Activated CD4-positive, alpha-beta memory T cell treated with anti-CD3 and anti-CD28 coated beads, Interleukin-2, amount 10 ng/mL, durations not matched to agents 7 days and 5 days (primary cell): ENCODE measurements at places on chromosomes 5 and 9. TPM values are rescaled to one million over a fixed set of nuclear protein-coding genes. Genes with fewer than 3 reads are reported as not detected.
A peak's percentile ranks its signal among the peaks of the same experiment; 100 is the strongest.

DNA sequence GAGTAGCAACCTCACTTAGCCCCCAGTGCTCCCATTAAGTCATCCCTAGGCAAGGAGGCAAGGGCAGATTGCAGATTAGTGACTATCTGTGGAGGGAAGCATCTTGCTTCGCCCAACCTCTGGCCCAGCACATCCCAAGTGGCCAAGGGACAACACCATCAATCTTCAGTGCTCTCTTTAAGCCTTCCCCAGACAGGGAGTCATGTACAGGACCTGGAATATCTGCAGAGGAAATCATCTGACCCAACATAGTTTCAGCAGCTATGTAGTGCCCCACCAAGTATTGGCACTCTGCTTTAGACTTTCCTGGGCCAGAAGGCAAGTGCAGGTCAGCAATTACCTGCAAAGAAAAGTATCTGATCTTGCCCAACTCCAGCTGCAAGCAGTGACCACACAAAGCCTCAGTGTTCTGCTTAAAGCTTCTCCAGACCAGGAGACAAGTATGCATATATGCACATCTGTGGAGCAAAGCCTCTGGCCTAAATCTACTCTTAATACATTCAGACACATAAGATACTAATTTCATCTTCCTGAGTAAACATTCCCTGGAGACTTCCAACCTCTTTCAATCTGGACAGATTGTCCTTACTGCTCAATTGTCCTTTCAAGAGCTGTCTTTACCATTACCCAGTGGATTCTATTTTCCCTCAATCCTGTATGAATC lies 224.8 kb upstream of the VLDLR start:
- H3K27me3 ChIP-seq = peaks cover 2% of the 10 kb centered on the region
- no peaks in the 10 kb centered on the region for H3K36me3 ChIP-seq
- no peaks in the 10 kb centered on the region for H3K4me1 ChIP-seq
- DNase-seq = no peak
- no peak overlapping the region for H3K4me3 ChIP-seq
- no peak overlapping the region for H3K27ac ChIP-seq

CDH9 gene
- not detected for total RNA-seq

- no peaks in the 10 kb centered on the region for H3K36me3 ChIP-seq
- peaks cover 23% of the 10 kb centered on the region for H3K4me1 ChIP-seq
- no peak overlapping the region for H3K27ac ChIP-seq
- no peaks in the 10 kb centered on the region for H3K27me3 ChIP-seq
- DNase-seq = peak; percentile 66
Observed at GRCh38 chr9:137411645-137412380, 11.1 kb downstream of the EXD3 start.

GRCh38 chr9:138028596-138028995 lies 151.0 kb downstream of the CACNA1B start:
- DNase-seq = no peak
- H3K4me1 ChIP-seq = no peaks in the 10 kb centered on the region
- peaks cover 44% of the 10 kb centered on the region for H3K27me3 ChIP-seq

SLC36A3 gene
- total RNA-seq = not detected

DNA sequence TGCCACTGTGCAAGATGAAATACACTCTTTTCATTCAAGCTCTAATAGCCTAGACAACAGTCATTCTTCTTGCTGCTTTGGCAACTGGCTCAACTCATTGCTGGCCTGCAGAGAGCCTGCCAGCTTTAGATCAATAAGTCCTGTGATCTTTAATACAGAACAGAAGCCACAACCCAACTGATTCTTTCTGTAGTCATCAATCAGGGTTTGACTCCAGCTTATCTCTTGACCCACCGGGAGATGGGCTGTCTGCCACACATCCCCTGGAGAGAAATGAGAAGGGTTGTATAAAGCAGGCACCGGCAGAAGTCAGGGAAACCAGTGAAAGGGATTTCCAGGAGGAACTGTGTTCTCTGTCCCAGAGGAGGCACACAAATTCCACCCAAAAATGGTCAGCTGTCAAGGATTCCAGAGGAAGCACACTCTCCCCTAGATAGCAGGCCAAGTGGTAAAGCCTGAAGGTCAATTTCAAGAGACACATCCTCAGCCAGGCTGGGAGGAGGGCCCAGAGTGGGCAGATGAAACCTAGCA lies 24.5 kb downstream of the LHFPL2 start:
- no peak overlapping the region for H3K4me3 ChIP-seq
- peaks cover 5% of the 10 kb centered on the region for H3K27me3 ChIP-seq
- H3K36me3 ChIP-seq = no peaks in the 10 kb centered on the region

PCDHGA4 gene
- 0.08 TPM for total RNA-seq

DNA sequence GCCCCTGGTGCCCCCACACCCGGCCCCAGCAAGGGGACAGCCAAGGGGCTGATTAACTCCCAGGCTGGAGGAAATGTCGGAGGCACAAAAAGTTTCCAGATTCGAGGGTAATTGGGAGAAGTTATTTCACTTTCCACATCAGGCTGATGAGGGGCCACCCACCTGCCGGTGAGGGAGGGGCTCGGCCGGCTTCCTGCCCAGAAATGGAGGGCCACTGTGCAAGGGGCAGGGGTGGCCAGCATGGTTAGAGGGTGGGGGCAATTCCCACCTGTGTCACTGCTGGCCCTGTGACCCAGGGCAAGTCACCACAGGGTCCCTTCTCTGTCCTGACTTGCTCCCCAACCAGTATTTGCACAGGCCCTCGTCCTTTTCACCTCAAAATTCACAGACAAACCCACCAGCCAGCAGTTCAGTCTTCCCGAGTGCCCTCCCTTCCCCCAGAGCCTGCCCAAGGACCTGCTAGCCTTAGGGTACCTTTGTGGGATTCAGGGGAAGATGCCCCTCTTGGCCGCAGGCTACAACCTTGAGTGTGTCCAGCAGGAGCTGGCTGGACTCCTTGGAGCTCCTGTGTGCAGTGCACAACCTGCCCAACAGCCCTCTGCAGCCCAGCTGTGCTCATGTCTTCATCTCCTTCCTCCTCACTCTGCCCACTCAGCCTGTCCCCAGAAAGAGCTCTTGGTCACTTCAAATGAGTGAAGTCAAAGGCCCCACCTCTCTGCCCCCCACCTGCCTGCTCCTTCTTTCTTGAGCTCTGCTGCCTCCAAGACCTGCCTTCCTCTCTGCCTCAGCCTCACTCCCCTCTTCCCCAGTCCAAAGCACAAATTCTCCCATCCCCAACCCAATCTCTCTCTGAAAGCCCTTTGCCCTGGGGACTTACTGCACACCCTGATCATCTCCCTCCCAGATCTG lies 130.5 kb downstream of the BARX1 start:
- DNase-seq = peak; percentile 11
- peaks cover 23% of the 10 kb centered on the region for H3K27me3 ChIP-seq

NR6A1 gene
- total RNA-seq = 0.76 TPM

VCAN gene
- total RNA-seq = 0.20 TPM

DNA sequence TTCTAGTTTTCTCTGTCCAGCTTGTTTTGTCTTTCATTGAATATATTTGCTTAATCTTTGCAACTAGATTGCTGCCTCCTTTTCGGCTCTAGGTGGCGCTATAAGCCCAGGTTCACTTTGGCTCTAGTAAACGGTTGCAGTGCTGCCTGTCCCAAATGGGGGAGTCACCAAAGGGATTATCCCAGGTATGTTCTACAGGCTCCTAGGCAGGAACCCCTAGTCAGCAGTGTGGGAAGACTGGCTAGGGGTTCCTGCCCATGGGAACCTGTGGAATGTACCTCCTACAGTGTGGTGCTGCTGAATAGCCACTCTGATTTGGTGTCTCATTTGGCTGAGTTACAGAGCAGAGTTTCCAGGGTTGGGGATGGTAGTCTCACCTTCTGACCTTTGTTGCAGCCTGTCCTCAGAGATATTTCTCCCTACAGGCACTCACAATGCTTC lies 85.2 kb downstream of the ARSB start:
- DNase-seq = peak; percentile 51
- H3K27ac ChIP-seq = no peak overlapping the region
- H3K27me3 ChIP-seq = no peaks in the 10 kb centered on the region
- H3K36me3 ChIP-seq = peaks cover 7% of the 10 kb centered on the region
- no peaks in the 10 kb centered on the region for H3K4me1 ChIP-seq
- H3K4me3 ChIP-seq = no peak overlapping the region

DNA sequence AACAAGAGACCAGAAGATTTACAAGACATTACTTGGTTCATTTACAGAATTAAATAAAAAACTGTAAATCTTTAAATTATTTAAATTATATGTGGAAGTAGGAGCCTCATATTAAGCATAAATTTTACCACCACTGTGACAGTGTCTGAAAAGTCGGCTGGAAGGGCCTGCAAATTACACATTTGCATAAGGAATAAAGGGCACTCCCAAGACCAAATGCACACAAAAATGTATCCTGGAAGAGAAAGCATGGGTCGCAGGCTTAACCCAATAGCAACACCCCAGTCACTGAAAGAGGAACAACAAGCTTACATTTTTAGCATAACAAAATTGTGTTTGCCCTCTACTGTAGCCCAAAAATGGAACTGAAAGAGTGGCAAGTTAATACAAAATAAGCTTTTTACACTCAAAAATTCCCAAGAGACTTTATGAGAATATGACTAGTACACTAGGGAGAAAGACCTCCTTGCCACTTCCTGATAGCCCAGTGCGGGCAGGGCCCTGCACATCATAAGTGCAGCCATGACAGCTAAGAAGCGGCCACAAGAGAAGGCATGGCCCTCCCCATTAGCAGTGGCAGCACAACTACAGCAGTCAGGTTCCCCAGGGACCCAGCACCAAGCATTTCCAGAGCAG lies 482.0 kb downstream of the DTWD2 start:
- H3K27ac ChIP-seq = no peak overlapping the region
- H3K4me1 ChIP-seq = no peaks in the 10 kb centered on the region
- H3K4me3 ChIP-seq = no peak overlapping the region
- H3K27me3 ChIP-seq = no peaks in the 10 kb centered on the region
- no peaks in the 10 kb centered on the region for H3K36me3 ChIP-seq

DNA sequence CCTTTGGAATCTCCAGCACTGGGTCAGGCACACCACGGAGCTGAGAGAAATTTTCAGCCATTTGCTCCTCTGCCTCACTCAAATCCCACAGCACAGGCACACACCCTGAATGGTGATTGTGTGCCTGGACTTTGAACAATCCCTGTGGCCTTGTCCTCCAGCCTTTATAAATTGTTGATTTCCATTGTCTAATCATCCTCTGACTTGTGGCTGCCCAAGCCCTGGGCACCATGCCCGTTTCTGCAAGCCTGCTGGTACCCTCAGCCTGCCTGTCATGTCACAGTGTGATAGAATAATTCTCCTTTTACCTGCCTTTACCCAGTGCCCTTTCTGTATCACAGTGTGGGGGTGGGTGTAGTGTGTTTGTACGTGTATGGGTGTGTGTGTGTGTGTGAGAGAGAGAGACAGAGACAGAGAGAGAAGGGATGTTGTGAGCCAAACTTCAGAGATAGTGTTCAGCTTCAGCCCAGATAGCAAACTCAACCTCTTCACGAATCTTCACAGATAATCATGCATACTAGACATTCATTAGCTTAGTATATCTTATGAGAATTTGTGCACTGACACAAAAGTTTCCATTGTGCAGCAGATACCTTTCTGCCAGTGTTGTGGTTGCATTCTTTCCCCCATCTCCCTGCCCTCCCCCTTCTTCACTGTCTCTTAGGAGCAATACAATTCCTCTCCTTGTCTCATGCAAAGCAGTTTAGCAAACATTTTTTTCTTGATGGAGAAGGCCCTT lies 27.8 kb upstream of the SLC44A1 start:
- no peaks in the 10 kb centered on the region for H3K4me1 ChIP-seq
- peaks cover 2% of the 10 kb centered on the region for H3K27me3 ChIP-seq
- no peak overlapping the region for H3K27ac ChIP-seq
- no peaks in the 10 kb centered on the region for H3K36me3 ChIP-seq

GRCh38 chr9:73121375-73121935 lies 30.2 kb upstream of the ANXA1 start:
- H3K36me3 ChIP-seq = no peaks in the 10 kb centered on the region
- no peak overlapping the region for H3K27ac ChIP-seq
- no peaks in the 10 kb centered on the region for H3K27me3 ChIP-seq
- no peak for DNase-seq
- peaks cover 16% of the 10 kb centered on the region for H3K4me1 ChIP-seq

DNA sequence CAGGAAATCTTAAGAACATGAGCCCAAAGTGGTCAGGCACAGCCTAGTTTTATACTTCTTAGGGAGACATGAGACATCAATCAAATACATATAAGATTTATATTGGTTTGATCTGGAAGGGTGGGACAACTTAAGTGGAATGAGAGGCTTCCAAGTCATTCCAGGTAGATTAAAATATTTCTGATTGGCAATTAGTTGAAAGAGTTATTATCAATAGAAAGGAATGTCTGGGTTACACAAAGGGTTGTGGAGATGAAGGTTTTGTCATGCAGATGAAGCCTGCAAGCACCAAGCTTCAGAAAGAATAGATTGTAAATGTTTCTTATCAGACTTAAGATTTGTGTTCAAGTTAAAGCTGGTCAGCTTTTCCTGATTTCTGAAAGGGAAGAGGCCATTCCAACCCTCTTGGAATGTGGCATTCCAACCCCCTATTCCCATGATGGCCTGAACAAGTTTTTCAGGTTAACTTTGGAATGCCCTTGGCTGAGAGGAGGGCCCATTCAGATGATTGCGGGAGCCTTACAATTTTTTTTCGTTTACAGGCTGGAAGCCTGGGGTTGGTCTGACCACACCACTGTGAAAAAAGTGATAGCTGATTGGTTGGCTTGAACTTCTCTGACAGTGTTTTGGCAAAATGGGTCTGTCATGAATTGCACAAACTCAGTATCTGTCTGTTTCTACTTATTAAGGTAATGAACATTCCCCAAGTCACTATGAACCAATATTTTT lies 245.6 kb upstream of the RAI14 start:
- peaks cover 5% of the 10 kb centered on the region for H3K27me3 ChIP-seq
- no peak overlapping the region for H3K4me3 ChIP-seq
- H3K36me3 ChIP-seq = no peaks in the 10 kb centered on the region
- no peak overlapping the region for H3K27ac ChIP-seq
- DNase-seq = no peak

DNA sequence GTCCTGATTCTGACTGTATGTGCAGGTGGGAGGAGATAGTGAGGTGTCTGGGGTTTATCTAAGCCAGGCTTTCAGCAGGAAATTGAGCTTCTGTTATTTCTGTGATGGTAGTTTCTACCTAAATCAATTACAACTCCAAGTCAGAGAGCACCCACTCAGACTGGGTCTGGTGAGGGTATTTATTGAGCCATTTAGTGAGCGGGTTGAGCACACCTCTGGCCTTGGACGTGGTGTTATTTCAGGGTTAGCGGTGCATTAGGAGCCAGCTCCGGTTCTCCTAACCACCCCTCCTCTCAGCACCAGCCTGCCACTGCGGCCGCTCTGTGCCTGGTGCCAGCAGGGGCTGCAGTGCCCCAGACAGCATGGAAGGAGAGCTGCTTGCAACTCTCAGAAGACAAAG lies 238.9 kb downstream of the CACNA1B start:
- H3K4me1 ChIP-seq = no peaks in the 10 kb centered on the region
- DNase-seq = no peak
- no peaks in the 10 kb centered on the region for H3K36me3 ChIP-seq

GRCh38 chr5:10536931-10537579 lies 26.8 kb upstream of the ANKRD33B start:
- DNase-seq = no peak
- peaks cover 18% of the 10 kb centered on the region for H3K4me1 ChIP-seq
- H3K27ac ChIP-seq = no peak overlapping the region
- H3K36me3 ChIP-seq = no peaks in the 10 kb centered on the region
- peak overlapping the region; percentile 19 for H3K4me3 ChIP-seq
- peaks cover 28% of the 10 kb centered on the region for H3K27me3 ChIP-seq

- H3K27ac ChIP-seq = no peak overlapping the region
- no peaks in the 10 kb centered on the region for H3K36me3 ChIP-seq
- no peaks in the 10 kb centered on the region for H3K4me1 ChIP-seq
- DNase-seq = no peak
- H3K4me3 ChIP-seq = no peak overlapping the region
- H3K27me3 ChIP-seq = peaks cover 8% of the 10 kb centered on the region
Observed at GRCh38 chr5:168104811-168105481, 186.5 kb upstream of the WWC1 start.

- H3K27ac ChIP-seq = no peak overlapping the region
- H3K27me3 ChIP-seq = peaks cover 3% of the 10 kb centered on the region
- H3K4me1 ChIP-seq = no peaks in the 10 kb centered on the region
- H3K36me3 ChIP-seq = no peaks in the 10 kb centered on the region
- no peak overlapping the region for H3K4me3 ChIP-seq
- DNase-seq = no peak
Observed at GRCh38 chr5:135122797-135123196, 88.8 kb upstream of the PITX1 start.

LCN15 gene
- total RNA-seq = not detected
